Sigmoid colon (tissue), 7 donors: ENCODE measurements at places on chromosomes 5 and 9. TPM values are rescaled to one million over a fixed set of nuclear protein-coding genes. Genes with fewer than 3 reads are reported as not detected.

Gene ARHGEF39
- 1.6 TPM for polyA plus RNA-seq

Gene GFRA3
- 0.69 TPM for polyA plus RNA-seq

Gene MYMK
- not detected for polyA plus RNA-seq

Gene GPR150
- not detected for polyA plus RNA-seq

Gene FAM120AOS
- polyA plus RNA-seq = 50.3 TPM

Gene DBH
- polyA plus RNA-seq = not detected

Gene PLPP6
- 3.7 TPM for polyA plus RNA-seq

Gene MARVELD2
- polyA plus RNA-seq = 4.2 TPM

Gene SSBP2
- polyA plus RNA-seq = 14.1 TPM

Gene TERT
- polyA plus RNA-seq = not detected

Gene SPAAR
- not detected for polyA plus RNA-seq

Gene SV2C
- polyA plus RNA-seq = not detected

Gene TMEFF1
- polyA plus RNA-seq = not detected

Gene FAXDC2
- 13.3 TPM for polyA plus RNA-seq

Gene PDE8B
- polyA plus RNA-seq = 0.52 TPM

Gene MARCHF3
- polyA plus RNA-seq = 31.8 TPM

Gene MUSK
- 1.2 TPM for polyA plus RNA-seq

Gene BTNL8
- polyA plus RNA-seq = 32.2 TPM

Gene IFNK
- not detected for polyA plus RNA-seq

Gene DNAI1
- polyA plus RNA-seq = 0.01 TPM

Gene HTR4
- polyA plus RNA-seq = 4.2 TPM

Gene CCDC183
- polyA plus RNA-seq = 3.0 TPM

Gene P4HA2
- 4.2 TPM for polyA plus RNA-seq

Gene MED10
- 38.4 TPM for polyA plus RNA-seq

Gene INSL6
- polyA plus RNA-seq = not detected

Gene ADAMTS12
- polyA plus RNA-seq = not detected

Gene CCL19
- polyA plus RNA-seq = 415 TPM

Gene VLDLR
- polyA plus RNA-seq = 1.8 TPM

Gene HNRNPAB
- 219 TPM for polyA plus RNA-seq

Gene SHOC1
- polyA plus RNA-seq = 0.03 TPM

Gene NSA2
- 131 TPM for polyA plus RNA-seq

Gene MEGF10
- under 0.01 TPM for polyA plus RNA-seq

Gene GPX3
- 302 TPM for polyA plus RNA-seq

Gene PCDHB1
- polyA plus RNA-seq = not detected

Gene MZB1
- polyA plus RNA-seq = 29.2 TPM

Gene CDC20B
- polyA plus RNA-seq = not detected

Gene WDR31
- polyA plus RNA-seq = 1.2 TPM

Gene ZDHHC11
- 0.60 TPM for polyA plus RNA-seq

Gene IFNA21
- not detected for polyA plus RNA-seq

Gene TEX53
- not detected for polyA plus RNA-seq
